ENCODE measurements at places on chromosomes 5 and 9.

- no peaks in the 10 kb centered on the region for H3K4me1 ChIP-seq
- no peak overlapping the region for H3K4me3 ChIP-seq
- H3K27ac ChIP-seq: no peak overlapping the region
- no peak for DNase-seq
- H3K36me3 ChIP-seq: no peaks in the 10 kb centered on the region
Observed at GRCh38 chr9:15346837-15347236, 39.8 kb upstream of the TTC39B start.

DNA sequence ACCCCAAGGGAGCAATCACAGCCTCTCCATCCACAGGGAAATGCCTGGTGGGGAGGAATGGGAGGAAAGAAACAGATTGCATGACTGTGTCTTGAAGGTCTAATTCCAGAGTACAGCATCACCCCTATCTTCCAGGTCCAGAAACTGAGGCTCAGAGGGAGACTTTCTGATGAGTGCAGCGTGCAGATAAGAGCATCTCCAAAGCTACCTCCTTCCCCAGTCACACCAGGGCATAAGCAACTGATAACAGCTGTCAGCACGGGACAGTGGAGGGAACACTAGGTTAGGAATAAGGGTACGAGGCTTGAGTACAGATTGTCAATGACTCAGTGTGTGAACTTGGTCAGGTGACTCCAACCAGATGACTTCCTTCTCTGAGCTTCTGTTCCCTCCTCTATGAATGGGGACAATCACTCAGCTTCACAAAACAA lies 126.9 kb downstream of the KCNIP1 start:
- H3K36me3 ChIP-seq: no peaks in the 10 kb centered on the region
- DNase-seq: no peak
- no peak overlapping the region for H3K27ac ChIP-seq
- no peaks in the 10 kb centered on the region for H3K4me1 ChIP-seq

GRCh38 chr9:96618209-96619123 lies 1.2 kb downstream of the CDC14B start:
- H3K27ac ChIP-seq: peak overlapping the region; percentile 74
- no peaks in the 10 kb centered on the region for H3K4me1 ChIP-seq

GRCh38 chr5:174300941-174301761 lies 255.6 kb downstream of the NSG2 start:
- no peaks in the 10 kb centered on the region for H3K4me1 ChIP-seq
- no peaks in the 10 kb centered on the region for H3K36me3 ChIP-seq
- no peak overlapping the region for H3K27ac ChIP-seq
- H3K4me3 ChIP-seq: no peak overlapping the region

DNA sequence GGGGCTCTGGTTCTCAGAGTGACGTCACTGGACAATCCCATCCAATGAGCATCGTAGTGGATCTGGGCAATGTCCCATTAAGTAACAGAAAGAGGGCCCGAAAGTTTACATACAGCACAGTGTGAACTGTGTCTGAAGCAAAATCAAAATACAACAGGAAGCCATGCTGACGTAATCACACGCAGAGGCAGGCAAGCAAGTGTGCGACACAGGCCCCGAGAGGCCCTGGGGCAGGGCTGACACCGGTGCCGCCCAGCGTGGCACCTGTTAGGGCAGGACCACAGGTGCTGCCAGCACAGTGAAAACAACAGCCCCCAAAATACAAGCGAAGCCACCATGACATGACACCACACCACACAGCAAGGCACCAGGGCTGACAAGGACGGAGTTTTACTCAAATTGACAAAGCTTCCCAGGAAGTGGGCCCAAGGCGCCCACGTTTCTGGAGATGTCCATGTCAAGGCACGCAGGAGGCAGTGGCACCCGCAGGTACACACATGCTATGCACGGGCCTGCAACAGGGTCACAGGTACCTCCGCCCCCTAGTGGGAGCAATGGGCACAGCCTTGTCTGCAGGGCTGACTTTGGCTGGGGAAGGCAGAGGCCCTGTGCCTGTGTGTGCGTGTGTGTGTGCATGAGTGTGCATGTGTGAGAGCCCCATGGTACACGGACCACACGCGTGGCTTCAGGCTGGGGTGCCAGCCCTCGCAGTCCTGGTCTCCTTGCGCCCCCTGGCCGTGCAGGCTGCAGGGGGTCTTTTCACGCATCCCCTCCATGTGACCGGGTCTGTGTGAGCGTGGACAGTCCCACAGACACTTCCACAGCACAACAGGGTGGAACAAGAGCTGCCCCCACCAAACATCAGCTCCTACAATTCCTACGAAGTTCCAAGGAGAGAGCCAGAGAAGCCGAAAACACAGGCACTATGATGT lies 19.6 kb downstream of the QSOX2 start:
- peak; percentile 53 for DNase-seq
- H3K4me3 ChIP-seq: no peak overlapping the region
- no peaks in the 10 kb centered on the region for H3K4me1 ChIP-seq

- no peak for DNase-seq
- no peaks in the 10 kb centered on the region for H3K4me1 ChIP-seq
- no peaks in the 10 kb centered on the region for H3K36me3 ChIP-seq
- no peak within 1 kb of the TSS for H3K4me3 ChIP-seq
Observed at GRCh38 chr5:153490118-153491037, at the start of gene GRIA1. TSS of gene GRIA1 (plus strand) at chr5:153490670.

DNA sequence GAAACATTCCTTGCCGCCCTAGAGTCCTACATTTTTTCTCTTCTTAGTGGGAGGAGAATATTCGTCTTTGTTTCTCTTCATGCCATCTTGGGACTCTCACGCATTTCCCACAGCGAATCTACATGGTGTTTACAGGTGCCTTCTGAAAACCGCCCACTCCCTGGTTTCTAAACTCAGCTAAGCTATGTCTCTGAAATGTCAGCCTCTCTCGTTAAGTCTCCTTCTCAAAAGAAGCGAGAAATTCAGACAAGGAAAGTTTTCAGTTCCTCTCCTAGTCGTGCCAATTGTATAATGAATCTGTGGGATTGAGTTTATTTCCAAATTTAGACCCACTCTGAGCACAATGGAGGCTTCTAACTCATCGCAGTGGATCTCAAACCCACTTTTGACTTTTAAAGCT lies 186.8 kb upstream of the NFIB start:
- H3K4me1 ChIP-seq: no peaks in the 10 kb centered on the region
- no peaks in the 10 kb centered on the region for H3K27me3 ChIP-seq
- H3K4me3 ChIP-seq: no peak overlapping the region
- DNase-seq: no peak

GRCh38 chr5:1555808-1556731 lies 32.3 kb upstream of the LPCAT1 start:
- H3K4me1 ChIP-seq: peaks cover 8% of the 10 kb centered on the region
- no peaks in the 10 kb centered on the region for H3K27me3 ChIP-seq
- DNase-seq: peak; percentile 62
- no peaks in the 10 kb centered on the region for H3K36me3 ChIP-seq
- H3K4me3 ChIP-seq: no peak overlapping the region

DNA sequence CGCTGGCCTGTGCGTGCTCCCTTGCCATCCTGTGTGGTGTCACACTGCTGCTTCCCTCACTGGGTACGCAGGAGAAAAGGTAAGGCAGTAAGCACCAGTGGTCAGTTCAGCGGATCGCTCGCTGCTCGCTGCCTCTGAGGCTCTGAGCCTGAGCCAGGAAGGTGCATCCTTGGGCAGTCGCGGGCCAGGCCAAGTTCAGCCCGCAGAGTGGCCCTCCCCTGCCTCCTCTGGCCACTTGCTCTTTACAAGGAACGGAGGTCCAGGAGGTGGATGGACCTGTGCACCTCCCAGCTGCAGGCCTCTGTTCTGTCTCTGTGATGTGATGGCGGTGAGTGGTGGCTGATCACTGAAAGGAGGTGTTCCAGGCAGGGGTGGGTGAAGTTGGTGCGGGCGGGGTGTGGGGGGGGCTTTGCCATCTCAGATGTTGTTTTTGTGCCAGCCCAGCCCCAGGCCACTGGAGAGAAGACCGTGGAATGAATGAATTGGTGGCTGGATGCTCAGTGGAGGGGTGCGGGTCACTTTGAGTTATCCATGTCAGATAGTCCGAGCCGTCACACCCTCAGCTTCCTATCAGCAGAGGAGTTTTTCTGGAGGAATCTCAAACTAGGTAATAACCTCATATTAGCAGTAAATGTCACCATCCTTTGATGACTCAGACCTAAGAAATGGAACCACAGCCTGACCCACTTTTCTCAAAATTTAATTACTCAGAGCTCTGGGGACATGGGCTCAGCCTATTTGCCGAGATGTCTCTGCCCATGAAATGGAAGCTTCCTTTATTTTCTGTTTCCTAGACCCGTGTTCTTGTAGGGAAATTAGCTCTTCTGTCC lies 7.3 kb downstream of the COL5A1 start:
- no peaks in the 10 kb centered on the region for H3K4me1 ChIP-seq
- no peak overlapping the region for H3K4me3 ChIP-seq
- DNase-seq: no peak
- H3K27me3 ChIP-seq: no peaks in the 10 kb centered on the region

- H3K27ac ChIP-seq: no peak overlapping the region
- no peaks in the 10 kb centered on the region for H3K36me3 ChIP-seq
- no peaks in the 10 kb centered on the region for H3K4me1 ChIP-seq
- H3K27me3 ChIP-seq: no peaks in the 10 kb centered on the region
Observed at GRCh38 chr9:117644932-117645636, 59.1 kb upstream of the TLR4 start.

- H3K4me3 ChIP-seq: no peak overlapping the region
- H3K4me1 ChIP-seq: no peaks in the 10 kb centered on the region
- peaks cover 39% of the 10 kb centered on the region for H3K36me3 ChIP-seq
- H3K27ac ChIP-seq: no peak overlapping the region
- DNase-seq: no peak
Observed at GRCh38 chr5:10401498-10401897, 40.2 kb upstream of the ROPN1L start.

DNA sequence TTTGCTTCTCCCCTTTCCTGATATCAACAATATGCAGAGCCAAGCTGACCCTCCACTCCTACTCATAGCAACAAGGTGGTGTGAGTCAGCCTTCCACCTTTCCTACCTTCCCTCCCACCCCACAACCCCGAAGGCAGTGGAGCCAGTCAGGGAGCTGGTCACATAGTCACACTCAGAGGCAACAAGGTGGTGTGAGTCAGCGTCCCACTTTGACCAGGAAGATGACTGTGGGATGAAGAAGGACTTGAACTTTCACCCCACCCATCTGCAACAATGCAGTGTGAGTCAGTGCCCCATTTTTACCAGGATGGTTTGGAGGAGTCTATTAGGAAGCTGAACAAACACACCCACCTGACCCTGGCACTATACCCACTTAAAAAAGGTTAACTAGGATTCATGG lies 30.1 kb upstream of the ZNF782 start:
- no peaks in the 10 kb centered on the region for H3K27me3 ChIP-seq
- no peak overlapping the region for H3K4me3 ChIP-seq
- no peaks in the 10 kb centered on the region for H3K36me3 ChIP-seq
